A549 treated with GW870086 at 1 μM for 4 hours (cell line): ENCODE measurements at places on chromosomes 5 and 9. TPM values are rescaled to one million over a fixed set of nuclear protein-coding genes. Genes with fewer than 3 reads are reported as not detected.

The TNFSF15 gene
- total RNA-seq, result 0.13 to 0.17 TPM (median 0.15 TPM) in 5 replicates

The SPARC gene
- total RNA-seq, result 12.5 to 24.4 TPM (median 17.0 TPM) in 5 replicates

The TMC1 gene
- total RNA-seq, result 0.06 to 0.29 TPM (median 0.13 TPM) in 3 of 5 replicates, not detected in the others

The ANKRD31 gene
- 0.02 to 0.08 TPM (median 0.06 TPM) in 5 replicates for total RNA-seq

The B4GALT1 gene
- 175 to 223 TPM (median 220 TPM) in 5 replicates for total RNA-seq

The HTR1A gene
- total RNA-seq, result not detected in 5 replicates

The DDX4 gene
- not detected in 5 replicates for total RNA-seq

The UBE2QL1 gene
- total RNA-seq, result 0.11 to 0.23 TPM (median 0.20 TPM) in 5 replicates

The CCL27 gene
- 0.19 TPM in 1 of 5 replicates, not detected in the others for total RNA-seq

The ELOVL7 gene
- total RNA-seq, result 8.3 to 12.8 TPM (median 10.0 TPM) in 5 replicates

The IL33 gene
- total RNA-seq, result 0.31 to 0.47 TPM (median 0.41 TPM) in 4 of 5 replicates, not detected in the other

The RIC1 gene
- 11.0 to 15.3 TPM (median 13.2 TPM) in 5 replicates for total RNA-seq

The CYSRT1 gene
- 3.6 to 5.2 TPM (median 4.2 TPM) in 5 replicates for total RNA-seq

The CDKN2B gene
- not detected in 5 replicates for total RNA-seq

The ZNF483 gene
- total RNA-seq, result 0.40 to 0.98 TPM (median 0.54 TPM) in 5 replicates

The RANBP17 gene
- 2.3 to 3.2 TPM (median 2.9 TPM) in 5 replicates for total RNA-seq

The DBH gene
- not detected in 5 replicates for total RNA-seq

The F2R gene
- total RNA-seq, result 34.6 to 60.1 TPM (median 53.8 TPM) in 5 replicates

The KDM4C gene
- total RNA-seq, result 8.1 to 9.5 TPM (median 9.1 TPM) in 5 replicates

The TTC23L gene
- 0.13 to 0.31 TPM (median 0.20 TPM) in 4 of 5 replicates, not detected in the other for total RNA-seq

The CBY3 gene
- total RNA-seq, result not detected in 5 replicates

The ZBTB43 gene
- total RNA-seq, result 5.7 to 8.5 TPM (median 6.3 TPM) in 5 replicates

The C5orf58 gene
- not detected in 5 replicates for total RNA-seq

The CER1 gene
- not detected in 5 replicates for total RNA-seq

The SEMA6A gene
- 0.06 to 0.27 TPM (median 0.11 TPM) in 4 of 5 replicates, not detected in the other for total RNA-seq

The SMIM33 gene
- not detected in 5 replicates for total RNA-seq

The ABLIM3 gene
- total RNA-seq, result 10.7 to 13.6 TPM (median 11.1 TPM) in 5 replicates

The FBLL1 gene
- 0.10 to 0.19 TPM (median 0.11 TPM) in 3 of 5 replicates, not detected in the others for total RNA-seq

The CEP72 gene
- 8.5 to 11.1 TPM (median 10.8 TPM) in 5 replicates for total RNA-seq

The IDNK gene
- total RNA-seq, result 5.2 to 9.1 TPM (median 5.8 TPM) in 5 replicates

The TMEM171 gene
- total RNA-seq, result 3.9 to 7.8 TPM (median 6.6 TPM) in 5 replicates

The F2RL1 gene
- 220 to 283 TPM (median 272 TPM) in 5 replicates for total RNA-seq

The KDM3B gene
- total RNA-seq, result 34.9 to 45.4 TPM (median 40.0 TPM) in 5 replicates

The OLFM1 gene
- 8.9 to 10.7 TPM (median 9.3 TPM) in 5 replicates for total RNA-seq

The C9orf43 gene
- total RNA-seq, result 0.35 to 0.59 TPM (median 0.51 TPM) in 5 replicates

The DYNC2I2 gene
- total RNA-seq, result 98.2 to 144 TPM (median 134 TPM) in 5 replicates

The SLCO6A1 gene
- not detected in 5 replicates for total RNA-seq

The PCDHA9 gene
- 0.02 to 0.07 TPM in 2 of 5 replicates, not detected in the others for total RNA-seq

The PPP2R2B gene
- total RNA-seq, result 0.06 to 0.23 TPM (median 0.14 TPM) in 4 of 5 replicates, not detected in the other

The TLX3 gene
- total RNA-seq, result not detected in 5 replicates

The ADAM19 gene
- 9.5 to 15.2 TPM (median 12.6 TPM) in 5 replicates for total RNA-seq

The OR1L8 gene
- not detected in 5 replicates for total RNA-seq

The PCDHGA6 gene
- total RNA-seq, result 0.13 to 0.26 TPM (median 0.14 TPM) in 5 replicates

The AGXT2 gene
- not detected in 5 replicates for total RNA-seq

The PNPLA7 gene
- total RNA-seq, result 0.45 to 1.0 TPM (median 0.69 TPM) in 5 replicates

The MPDZ gene
- total RNA-seq, result 8.9 to 13.0 TPM (median 11.7 TPM) in 5 replicates

The DMRT3 gene
- total RNA-seq, result not detected in 5 replicates

The CNTNAP3 gene
- 7.5 to 11.7 TPM (median 10.3 TPM) in 5 replicates for total RNA-seq

The GADD45G gene
- 0.23 to 0.69 TPM (median 0.42 TPM) in 5 replicates for total RNA-seq

The NRG2 gene
- 1.4 to 2.2 TPM (median 1.6 TPM) in 5 replicates for total RNA-seq

The PROB1 gene
- total RNA-seq, result 0.17 to 0.31 TPM (median 0.25 TPM) in 5 replicates

The SH2D3C gene
- 0.06 to 0.07 TPM in 2 of 5 replicates, not detected in the others for total RNA-seq

The PKD2L2 gene
- not detected in 5 replicates for total RNA-seq

The MYMK gene
- total RNA-seq, result not detected in 5 replicates
